ENCODE measurements at places on chromosomes 7 and 10. TPM values are rescaled to one million over a fixed set of nuclear protein-coding genes. Genes with fewer than 3 reads are reported as not detected.
A peak's percentile ranks its signal among the peaks of the same experiment; 100 is the strongest.

GRCh38 chr10:89308266-89308665, 6.4 kb downstream of the IFIT2 start:
- H3K4me3 ChIP-seq = no peak overlapping the region
- H3K36me3 ChIP-seq = peaks cover 2% of the 10 kb centered on the region
- H3K27me3 ChIP-seq = no peaks in the 10 kb centered on the region
- no peak overlapping the region for H3K27ac ChIP-seq

DNA sequence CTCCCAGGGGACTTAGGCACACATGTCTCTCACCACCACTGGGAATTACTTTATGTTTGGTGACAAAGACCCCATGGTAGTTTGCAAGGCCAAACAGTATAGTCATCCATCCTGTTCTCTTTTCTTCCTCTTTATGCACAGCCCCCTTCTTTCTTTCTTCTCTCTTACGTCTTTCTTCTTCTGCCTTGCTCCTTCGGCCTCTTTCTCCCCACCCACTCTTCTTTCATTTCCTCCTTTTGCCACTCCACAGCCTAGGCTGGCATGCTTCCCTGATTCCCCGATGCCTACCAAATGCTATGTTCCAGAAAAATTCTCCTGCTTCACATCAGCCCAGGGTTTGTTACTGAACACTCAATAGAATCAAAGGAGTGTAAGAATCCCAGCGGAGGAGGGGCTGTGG, 62.4 kb upstream of the MKLN1 start:
- H3K27me3 ChIP-seq = peaks cover 18% of the 10 kb centered on the region
- H3K4me1 ChIP-seq = no peaks in the 10 kb centered on the region
- H3K36me3 ChIP-seq = peaks cover 2% of the 10 kb centered on the region
- H3K4me3 ChIP-seq = no peak overlapping the region

- DNase-seq = no peak
- H3K27ac ChIP-seq = peak overlapping the region; percentile 91
- no peaks in the 10 kb centered on the region for H3K27me3 ChIP-seq
- H3K36me3 ChIP-seq = no peaks in the 10 kb centered on the region
- peaks cover 28% of the 10 kb centered on the region for H3K4me1 ChIP-seq
These were observed 2.9 kb upstream of the IGF2BP3 start for GRCh38 chr7:23472956-23473843.

DNA sequence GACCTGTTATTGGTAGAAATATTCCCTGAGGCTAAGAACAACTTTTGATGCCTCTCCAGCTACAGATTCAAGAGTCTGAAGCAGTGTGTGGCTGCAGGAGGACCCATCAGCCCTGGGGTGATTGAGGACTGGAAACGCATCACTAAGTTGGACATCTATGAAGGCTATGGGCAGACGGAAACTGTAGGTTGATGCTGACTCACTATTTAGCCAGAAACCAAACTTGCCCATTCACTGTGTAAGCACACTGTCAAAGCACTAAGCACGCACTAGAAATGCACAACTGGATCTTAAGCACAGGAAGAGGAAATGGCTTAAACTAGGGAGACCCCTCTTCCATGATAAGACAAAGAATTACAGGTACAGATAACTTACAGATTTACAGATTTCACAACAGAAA, 20.8 kb downstream of the ACSM6 start:
- H3K4me1 ChIP-seq = peaks cover 54% of the 10 kb centered on the region
- peaks cover 1% of the 10 kb centered on the region for H3K36me3 ChIP-seq
- no peak overlapping the region for H3K4me3 ChIP-seq
- H3K27ac ChIP-seq = no peak overlapping the region
- H3K27me3 ChIP-seq = no peaks in the 10 kb centered on the region

MBL2 gene
- not detected for total RNA-seq

ITPRID1 gene
- total RNA-seq = not detected

LIPF gene
- not detected for total RNA-seq

Data from chondrocyte (in vitro differentiated cells).